CD4-positive, alpha-beta T cell treated with Interleukin-2 at 100 ng/mL for 4 hours (primary cell): ENCODE measurements at places on chromosomes 16 and 17.

GRCh38 chr16:81296631-81297030 lies 18.1 kb upstream of the GAN start:
- no peak for DNase-seq

GRCh38 chr16:3863587-3863986 lies 16.9 kb downstream of the CREBBP start:
- DNase-seq, result no peak

DNA sequence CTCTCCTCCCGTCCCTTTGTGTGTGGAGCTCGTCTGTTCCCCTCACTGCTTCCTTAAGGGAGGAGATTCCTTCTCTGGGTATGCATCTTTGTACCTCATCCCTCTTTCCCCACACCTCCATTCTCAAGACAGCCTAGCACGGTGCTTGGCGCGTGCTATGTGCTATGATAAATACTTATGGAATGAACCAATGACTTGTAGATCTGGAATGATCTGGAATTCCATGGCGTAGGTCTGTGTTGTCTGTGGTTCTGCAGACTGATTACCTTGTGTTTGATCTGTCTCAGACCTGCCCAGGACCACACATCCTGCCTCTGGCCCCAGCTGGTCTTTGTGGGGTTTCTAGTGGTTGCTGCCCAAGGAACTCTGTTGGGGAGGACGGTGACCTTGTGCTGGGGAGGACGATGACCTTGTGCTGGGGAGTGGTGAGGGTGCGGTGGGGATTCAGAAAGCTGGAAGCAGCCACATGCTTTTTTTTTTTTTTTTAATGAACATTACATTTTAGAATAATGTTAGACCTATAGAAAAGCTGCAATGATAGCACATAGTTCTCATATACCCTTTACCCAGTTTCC lies 33.5 kb upstream of the ETV4 start:
- no peak for DNase-seq

DNA sequence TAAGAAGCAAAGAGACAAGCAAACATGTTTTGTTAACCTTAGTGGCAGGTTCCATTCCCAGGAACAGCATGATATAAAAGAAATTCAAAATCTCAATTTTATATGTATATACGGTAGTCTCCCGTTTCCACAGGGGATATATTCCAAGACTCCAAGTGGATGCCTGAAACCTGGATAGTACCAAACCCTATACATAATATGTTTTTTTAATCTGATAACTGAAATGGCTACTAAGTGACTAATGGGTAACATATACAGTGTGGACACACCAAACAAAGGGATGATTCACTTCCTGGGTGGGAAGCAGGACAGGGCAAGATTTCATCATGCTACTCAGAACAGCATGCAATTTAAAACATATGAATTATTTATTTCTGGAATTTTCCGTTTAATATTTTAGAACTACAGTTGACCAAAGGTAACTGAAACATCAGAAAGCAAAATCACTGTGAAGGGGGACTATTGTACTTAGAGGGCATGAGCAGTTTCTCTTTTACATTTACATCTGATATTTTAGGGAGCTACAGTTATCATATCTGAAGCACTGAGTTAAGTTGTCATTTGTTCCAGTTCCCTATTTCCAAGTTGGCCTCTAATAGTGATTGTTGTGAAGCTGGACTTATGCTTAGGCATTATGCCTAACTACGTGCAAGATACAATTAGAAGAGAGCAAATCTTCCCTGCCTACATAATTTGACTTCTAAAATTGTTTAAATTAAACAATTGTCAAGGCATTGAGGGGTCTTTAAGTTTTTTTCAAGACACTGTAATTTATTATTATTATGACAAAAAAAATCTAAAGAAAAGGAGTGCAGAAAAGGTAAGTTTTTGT lies 34.1 kb upstream of the ABCA6 start:
- no peak for DNase-seq

DNA sequence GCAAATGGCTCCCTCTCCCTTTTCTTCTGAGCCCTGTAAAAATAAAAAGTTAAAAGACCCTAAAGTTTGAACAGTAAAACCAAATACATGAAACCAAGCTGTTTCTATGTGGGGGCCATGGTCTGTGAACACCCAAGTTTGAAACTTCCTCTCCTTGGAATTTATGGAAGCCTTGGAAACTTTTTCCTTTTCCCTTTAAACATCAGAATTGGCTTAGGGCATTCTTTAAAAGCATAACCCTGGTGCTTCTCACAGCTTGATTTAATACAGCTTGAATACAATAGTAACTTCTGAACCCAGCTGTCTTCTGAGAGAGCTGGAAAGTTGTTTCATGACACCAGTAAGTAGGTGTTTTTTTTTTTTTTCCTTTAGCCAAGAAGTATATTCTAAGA lies 26.5 kb downstream of the NKD1 start:
- no peak for DNase-seq

DNA sequence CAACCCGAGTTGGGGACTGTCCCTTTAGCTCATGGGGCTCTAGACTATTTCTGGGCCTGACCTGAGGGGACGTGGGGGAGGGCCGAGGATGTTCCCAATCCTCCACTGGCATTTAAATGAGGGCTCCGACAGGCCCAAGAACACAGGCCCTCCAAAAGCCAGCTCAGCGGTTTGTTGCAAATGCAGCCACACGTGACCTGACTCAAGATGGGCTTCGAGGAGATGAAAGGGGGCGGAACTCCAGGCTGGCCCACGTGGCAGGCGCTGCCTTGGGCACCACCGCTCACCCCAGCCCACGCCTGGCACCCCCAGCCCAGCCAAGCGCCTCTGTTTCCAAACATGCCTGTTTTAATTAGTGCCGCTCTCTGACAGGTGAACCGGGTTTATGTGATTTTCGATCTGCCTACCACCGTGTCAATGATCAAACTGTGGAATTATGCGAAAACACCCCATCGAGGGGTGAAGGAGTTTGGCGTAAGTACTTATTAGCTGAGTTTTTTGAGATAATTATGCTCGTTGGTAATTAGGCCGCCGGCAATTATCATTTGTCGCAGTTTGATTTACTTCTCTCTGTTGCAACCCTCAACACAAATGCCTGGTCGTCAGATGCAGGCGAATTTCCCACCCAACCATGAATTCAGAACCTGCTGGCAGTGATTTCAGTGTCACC lies 226.7 kb downstream of the KATNIP start:
- DNase-seq, result no peak

- no peak for DNase-seq
Observed at GRCh38 chr16:69410219-69410990, 14.0 kb upstream of the CYB5B start.

DNA sequence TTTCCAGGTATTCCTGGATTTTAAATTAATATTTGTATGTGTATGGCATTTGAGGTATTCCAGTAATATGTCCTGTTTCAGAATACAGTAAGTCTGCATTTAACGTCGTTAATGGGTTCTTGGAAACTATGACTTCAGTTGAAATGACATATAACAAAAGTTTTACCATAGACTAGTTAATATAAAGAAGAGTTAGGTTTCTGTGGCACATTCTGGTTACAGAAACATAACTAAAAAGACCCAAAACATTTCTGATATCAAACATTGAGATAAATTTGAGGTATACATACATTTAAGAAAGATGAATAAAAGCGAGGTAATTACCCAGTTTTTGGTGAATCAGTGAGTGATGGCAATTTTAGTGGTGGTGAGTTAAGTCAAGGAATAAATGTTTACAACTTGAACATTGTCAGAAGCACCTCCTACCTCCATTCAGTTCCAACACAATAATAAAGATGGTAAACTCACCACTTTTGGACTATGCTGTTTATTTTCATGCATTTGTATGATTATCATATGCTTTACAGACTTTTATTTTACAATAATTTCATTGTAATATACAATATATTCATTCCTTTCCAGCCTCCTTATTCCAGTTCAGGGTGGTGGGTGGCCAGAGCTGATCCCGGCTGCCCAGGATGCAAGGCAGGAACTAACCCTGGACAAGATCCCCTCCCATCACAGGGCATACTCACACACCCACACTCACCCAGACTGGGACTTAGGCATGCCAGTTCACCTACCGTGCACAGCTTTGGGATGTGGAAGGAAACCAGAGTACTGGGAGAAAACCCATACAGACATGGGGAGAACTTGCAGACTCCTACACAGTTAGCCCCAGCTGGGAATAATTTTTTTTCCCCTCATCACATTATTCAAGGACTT lies 9.7 kb downstream of the LUC7L3 start:
- no peak for DNase-seq

DNA sequence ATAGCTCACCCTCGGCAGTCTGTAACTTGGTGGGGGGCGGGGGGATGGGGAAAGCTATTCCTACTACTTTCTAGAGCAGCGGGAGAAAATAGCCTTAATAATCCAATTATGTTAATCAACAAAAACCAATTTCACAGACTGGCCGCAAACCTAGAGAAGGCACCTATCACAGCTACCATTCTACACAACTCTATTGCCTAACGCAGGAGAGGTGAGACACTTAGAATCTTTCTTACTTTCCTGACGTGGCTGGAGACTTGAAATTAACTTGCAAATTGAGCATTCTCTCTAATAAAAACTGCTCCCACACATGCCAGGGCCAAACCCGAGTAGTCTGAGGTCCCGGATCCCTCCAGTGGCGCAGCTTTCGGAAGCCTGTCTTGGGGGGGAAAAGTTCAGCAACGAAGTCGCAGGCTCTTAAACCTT lies 794 bp downstream of the SMG6 start:
- peak; percentile 13 for DNase-seq

DNA sequence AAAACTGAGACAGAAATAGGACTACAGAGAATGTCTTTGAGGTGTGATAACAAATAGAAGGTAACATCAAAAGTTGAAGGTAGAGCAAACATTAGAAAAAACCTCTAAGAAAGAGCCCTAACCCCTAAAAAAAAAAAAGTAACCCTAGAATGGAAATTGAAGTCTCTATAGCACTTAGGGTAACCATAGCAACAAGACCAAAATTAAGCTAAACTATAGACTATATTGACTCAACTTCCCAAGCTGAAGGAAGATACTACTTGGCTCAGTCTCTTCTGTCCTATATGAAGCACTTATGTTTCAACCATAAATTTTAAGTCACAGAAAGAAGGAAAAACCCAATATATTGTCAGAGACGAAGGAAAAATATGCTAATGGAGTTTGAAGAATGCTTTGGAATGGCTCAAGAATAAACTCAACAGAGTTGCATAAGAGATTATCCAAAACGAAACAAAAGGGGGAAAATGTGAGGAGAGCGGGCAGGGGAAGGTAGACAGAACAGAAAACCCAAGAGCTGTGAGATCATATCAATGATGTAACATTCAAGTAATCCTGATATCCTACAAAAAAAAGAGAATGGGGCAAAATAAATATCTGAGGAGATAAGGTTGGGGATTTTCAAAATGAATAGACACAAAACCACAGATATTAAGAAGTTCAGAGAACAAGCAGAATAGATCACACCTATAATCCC lies 88.4 kb downstream of the USP32 start:
- DNase-seq, result no peak

DNA sequence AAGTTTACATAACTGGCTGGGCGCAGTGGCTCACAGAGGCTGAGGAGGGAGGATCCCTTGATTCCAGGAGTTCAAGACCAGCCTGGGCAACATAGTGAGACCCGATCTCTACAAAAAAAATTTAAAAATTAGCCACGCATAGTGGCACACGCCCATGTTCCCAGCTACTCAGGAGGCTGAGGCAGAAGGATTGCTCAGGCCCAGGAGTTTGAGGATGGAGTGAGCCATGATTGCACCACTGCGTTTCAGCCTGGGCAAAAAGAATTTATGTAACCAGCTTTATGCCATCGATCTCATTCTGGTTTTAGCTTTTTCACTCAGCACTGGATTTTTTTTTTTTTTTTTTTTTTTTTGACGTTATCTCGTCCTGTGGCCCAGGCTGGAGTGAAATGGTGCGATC lies 9.1 kb upstream of the CD300E start:
- DNase-seq, result no peak

DNA sequence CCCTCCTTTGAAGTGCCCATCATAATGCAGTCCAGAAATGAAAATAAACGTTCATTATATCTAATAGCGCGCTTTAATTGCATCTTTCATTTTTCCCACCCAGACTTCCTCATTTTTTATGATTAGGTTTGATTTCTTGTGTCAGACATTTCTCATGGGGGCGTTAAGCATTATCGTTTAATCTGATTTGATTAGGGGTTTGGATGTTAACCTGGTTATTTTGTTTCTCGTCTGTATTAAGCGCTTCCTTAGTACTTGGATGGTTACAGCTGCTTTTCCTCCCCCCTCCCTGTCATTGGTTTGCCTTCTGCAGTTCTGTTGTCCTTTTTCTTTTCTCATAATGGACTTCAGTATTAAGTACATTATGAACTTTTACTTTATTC lies 540 bp downstream of the MFSD11 start:
- no peak for DNase-seq

DNA sequence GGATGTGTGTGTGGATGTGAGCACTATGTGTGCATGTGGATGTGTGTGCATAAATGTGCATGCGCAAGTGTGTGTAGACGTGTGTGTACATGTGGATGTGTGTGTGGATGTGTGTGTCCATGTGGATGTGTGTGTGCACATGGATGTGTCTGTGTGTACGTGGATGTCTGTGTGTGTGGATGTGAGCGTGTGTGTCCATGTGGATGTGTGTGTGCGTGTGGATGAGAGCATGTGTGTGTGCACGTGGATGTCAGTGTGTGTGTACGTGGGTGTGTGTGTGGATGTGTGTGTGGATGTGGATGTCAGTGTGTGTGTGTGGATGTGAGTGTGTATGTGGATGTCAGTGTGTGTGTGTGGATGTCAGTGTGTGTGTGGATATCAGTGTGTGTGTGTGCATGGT lies 63.6 kb upstream of the DOC2B start:
- DNase-seq, result no peak

DNA sequence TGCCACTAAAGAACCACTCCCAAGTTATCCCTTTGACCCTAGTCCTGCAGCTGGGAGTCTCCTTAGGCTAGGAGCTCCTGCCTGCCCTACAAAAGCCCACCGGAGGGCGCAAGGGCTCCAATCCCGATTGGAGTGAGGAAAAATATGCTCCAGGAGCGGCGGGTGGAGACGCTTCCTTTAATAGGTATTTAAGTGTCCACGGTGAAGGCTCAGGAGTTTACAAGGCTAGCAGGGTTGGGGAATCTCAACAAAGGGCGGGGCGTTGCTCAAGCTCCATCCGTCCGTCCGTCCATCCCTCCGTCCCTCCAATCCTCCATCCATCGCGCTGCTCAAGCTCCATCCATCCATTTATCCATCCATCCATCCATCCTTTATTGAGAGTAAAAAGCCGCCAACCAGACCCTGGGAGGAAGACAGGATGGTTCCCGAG lies 556 bp upstream of the SPNS1 start:
- DNase-seq, result peak; percentile 30

- no peak for DNase-seq
Observed at GRCh38 chr17:79784353-79785016, 6.5 kb downstream of the CBX2 start.
